Myocyte (in vitro differentiated cells): ENCODE measurements at places on chromosomes 12 and 14. TPM values are rescaled to one million over a fixed set of nuclear protein-coding genes. Genes with fewer than 3 reads are reported as not detected.
A peak's percentile ranks its signal among the peaks of the same experiment; 100 is the strongest.

Gene HHIPL1
- total RNA-seq = 0.32 and 0.36 TPM in 2 replicates

DNA sequence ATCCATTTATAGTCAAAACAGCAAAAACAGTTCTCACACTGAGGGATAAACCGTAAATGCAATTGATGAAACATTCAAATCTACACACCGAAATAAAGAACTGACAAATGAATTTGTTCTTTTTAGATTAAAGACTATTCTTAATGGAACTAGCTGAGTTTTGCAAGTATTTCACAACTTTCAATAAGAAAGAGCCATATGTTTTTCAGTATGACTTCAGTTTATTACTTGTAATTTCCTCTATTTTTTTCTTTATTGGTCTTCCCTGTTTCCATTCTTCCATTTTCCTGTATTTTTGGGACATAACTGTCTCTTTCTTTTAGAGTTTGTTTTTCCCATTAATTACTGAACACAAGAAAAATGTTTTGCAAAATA lies 4.3 kb downstream of the BCAT1 start:
- DNase-seq = no peak

Gene HOXC4
- total RNA-seq = 2.3 and 2.6 TPM in 2 replicates

DNA sequence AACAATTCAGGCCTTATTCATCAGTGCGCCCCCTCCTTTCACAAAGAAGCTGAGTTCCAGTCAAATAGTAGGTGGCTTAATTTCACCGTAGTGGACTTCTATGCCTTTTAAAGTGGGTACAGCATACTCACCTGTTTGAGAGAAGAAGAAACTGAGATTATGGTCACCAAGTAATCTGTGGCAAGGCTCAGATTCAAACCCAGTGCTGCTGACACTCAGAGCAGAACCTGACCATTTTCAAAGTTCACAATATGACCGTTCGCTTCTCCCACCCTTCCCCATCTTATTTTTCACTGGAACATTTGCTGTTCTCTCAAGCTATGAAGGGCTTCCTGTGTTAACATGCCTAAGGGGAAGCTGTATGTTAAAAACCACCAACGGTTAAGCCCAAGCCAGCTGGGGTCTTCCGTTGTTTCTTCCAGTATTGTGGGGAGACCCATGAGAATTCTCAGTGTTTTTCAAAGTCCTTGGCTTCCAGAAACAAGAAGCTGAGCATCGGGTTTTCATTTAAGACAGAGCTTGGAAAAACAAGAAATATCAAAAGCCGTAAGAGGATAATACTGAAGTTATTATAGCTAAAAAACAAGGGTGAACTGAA lies 6.1 kb upstream of the PSMA6 start:
- no peak for DNase-seq

DNA sequence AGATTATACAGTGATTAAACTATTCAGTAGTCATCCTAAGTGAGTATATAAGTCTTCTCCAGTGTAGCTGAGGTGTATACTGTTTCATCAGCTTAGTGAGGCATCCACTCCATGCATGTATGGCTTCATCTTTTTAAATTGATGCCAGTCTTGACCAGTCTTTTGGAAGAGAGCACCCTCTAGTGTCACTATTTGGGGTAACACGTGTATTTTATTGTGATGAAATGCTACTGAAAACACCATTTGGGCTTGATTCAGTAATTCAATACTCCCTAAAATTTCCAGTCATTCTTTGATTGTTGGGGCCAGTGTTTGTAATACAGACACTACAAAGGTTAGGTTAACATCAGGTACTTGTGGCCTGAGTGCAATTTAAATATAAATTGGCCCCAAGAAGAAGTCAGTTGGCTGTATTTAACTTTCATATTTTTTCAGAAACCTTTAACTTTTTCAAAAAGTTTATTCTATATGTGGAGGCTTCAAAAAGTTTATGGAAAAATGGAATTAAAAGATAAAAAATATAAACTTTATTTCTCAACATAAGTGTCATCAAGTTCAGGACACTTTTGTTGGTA lies 35.3 kb downstream of the MIPOL1 start:
- peak; percentile 63 for DNase-seq

DNA sequence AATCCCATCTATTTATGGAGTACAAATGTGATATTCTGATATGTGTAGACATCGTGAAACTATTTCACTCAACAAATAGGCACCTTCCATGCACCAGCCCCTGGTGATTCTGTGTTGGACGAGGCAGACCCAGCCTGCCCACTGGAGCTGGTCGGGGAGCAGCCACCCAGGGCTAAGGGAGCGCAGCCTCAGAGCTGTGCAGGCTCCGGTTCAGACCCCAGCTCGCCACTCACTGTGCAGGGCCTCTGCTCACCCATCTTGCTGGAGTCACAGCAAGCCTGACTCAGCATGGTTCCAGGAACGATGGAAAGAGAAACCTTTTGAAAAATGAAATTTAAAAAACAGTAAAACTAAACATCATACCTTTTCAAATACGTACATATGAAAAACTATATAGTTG lies 52.3 kb upstream of the BCL11B start:
- DNase-seq = no peak

DNA sequence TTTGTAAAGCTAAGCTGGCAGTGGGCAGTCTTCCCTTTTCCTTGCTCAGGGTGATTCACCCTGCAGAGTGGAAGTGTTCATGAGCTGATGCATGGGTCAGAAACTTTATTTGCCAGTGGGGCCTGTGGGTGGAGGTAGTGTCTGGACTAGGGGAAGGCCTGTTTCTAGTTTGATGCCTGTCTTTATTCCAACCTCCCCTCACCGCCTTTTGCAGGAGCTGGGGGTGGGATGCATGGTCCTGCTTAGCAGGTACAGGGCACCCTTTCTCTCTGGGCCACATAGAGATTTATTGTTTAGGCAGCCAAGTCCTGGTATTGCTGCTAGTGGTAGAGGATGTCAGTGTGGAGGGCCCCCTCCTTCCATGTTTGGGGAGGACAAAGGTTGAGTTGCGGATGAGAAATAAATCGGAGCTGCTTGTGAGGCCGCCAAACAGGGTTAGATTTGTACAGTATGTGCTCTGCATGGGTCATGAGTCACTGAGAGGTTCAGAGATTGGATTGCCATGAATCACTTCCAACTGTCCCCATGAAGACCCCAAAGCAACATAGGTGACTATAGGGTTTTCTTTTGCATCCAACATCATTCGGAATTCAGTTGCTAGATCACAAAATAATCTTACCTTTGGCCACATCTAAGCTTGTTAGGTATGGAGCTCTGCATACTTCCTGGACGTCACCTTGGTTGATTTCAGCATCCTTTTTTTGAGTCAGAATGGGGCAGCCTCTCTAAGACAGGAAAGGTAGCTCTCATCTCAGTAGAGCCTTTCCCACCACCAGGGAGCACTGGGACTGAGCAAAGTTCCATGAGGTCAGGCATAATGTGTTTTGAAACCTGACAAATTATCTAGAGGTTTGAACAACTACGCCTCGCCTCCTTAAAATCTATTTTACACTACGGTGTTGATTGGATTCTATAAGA lies 8.8 kb downstream of the SMOC1 start:
- no peak for DNase-seq

DNA sequence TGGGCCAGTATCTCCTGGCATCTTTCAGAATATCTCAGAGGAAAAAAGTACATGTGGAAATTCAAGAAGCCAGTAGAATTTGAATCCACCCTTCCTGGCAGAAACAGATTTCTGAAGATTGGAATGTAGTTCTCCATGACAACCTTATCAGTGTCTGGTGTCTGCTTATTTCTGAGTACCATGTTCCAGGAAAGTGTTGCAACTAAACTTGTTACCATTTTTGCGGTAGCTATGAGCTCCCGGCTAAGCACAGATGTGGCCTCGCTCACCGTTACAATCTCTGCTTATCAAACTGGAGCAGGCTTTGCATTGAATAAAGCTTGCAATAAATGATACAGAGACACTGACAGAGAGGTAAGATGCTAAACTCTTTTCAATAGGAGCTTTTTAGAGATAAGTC lies 13.0 kb upstream of the ITPR2 start:
- no peak for DNase-seq

DNA sequence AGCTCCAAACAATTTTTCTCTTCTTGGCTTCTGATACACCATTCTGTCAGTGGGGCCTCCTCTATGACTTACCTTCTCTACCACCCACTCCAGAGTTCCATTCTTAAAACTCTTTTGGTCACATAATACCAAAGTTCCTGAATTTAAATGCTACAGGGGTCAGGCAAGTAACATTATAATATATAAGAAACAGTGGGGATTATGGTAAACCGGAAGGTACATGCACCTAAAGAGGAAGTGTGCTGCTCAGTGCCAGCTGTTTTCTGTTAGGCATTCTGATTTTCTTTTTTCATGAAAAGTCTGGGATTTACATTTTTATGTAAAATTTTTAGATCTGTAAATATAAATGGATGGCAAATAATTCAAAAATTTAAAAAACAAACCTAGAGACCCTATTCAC lies 39.9 kb downstream of the SOS2 start:
- DNase-seq = no peak

DNA sequence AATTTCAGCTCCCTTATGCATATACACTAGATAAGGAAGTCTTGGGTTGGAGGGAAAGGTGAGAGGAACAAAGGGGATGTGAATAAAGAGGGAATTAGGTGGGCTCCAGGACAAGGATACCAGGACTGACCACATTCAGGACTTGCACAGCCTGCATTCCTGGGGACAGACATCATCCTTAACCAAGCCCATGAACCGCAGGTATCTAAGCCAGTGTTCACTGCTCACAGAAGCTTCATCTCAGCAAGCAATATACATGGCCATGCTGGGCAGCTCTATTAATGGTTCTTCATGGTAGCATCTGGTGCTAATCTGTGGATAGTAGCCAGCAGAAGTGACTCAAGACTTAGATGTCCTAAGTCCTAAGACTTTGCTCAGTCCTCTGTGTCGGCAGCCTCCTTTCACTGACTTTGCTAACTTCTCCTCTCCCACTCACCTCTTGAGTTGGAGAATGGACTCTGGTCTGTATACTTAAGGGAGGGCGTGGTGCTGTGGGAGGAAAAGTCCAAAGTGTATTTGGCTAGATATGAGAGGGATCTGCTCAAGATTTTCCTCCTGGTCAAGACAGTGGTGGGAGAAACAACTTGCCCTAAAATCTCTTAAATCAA lies 136.1 kb downstream of the ASCL1 start:
- no peak for DNase-seq
